A549 treated with CpdA at 1 μM for 4 hours (cell line): ENCODE measurements at places on chromosomes 2 and 18. TPM values are rescaled to one million over a fixed set of nuclear protein-coding genes. Genes with fewer than 3 reads are reported as not detected.

The EPAS1 gene
- 93.0 to 103 TPM (median 100 TPM) in 5 replicates for total RNA-seq

The ANKRD12 gene
- 3.1 to 4.9 TPM (median 3.9 TPM) in 5 replicates for total RNA-seq

The C2orf80 gene
- total RNA-seq = not detected in 5 replicates

The CIB4 gene
- total RNA-seq = 0.35 TPM in 1 of 5 replicates, not detected in the others

The FOXI3 gene
- not detected in 5 replicates for total RNA-seq

The ATOH8 gene
- total RNA-seq = 4.2 to 6.6 TPM (median 4.5 TPM) in 5 replicates

The PARD3B gene
- 0.57 to 1.2 TPM (median 0.75 TPM) in 5 replicates for total RNA-seq

The ELP2 gene
- 33.6 to 42.9 TPM (median 38.3 TPM) in 5 replicates for total RNA-seq

The HK2 gene
- 1.0 to 2.1 TPM (median 1.1 TPM) in 5 replicates for total RNA-seq

The SP100 gene
- 27.6 to 34.6 TPM (median 29.8 TPM) in 5 replicates for total RNA-seq

The SLC35F6 gene
- total RNA-seq = 36.6 to 41.1 TPM (median 38.7 TPM) in 5 replicates

The CTAGE1 gene
- total RNA-seq = not detected in 5 replicates
